IPS DF 6.9 (cell line): ENCODE measurements at places on chromosomes 4 and X.

DNA sequence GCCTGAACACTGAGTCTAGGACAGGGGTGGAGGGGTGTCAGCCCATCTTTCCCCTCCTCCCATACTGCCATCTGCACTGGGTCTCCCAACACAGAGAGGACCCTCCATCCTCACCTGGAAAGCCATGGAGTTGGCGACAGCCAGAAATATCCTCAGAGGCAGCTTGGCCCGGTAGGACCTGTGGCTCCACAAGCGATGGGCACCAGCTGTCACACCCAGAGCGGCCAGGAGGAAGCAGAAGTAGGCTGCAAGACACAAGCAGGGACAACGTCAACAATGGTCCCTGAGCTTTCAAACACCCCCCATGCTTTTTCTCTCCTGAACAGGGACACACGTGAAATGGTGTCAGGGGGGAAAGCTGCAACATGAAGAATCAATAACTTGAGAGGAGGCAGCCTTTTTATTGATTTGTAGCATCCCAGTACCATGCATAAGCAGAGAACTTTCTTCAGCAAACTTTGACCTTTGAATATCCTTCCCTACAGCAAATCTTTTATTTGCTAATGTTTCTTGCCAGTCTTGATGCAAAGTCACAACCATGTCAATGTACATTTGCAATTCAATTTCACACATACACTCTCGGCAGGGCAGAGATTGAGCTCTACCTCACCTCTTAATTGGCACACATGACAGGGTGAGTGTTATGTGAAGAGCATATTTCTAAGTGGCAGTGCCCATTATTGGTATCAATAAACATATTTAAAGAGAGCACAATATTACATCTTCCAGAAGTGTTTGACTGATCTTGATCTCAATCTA lies 93.2 kb downstream of the SCD5 start:
- no peak for DNase-seq

- no peak for DNase-seq
Observed at GRCh38 chr4:73856518-73856917, 3.4 kb downstream of the PF4V1 start.

DNA sequence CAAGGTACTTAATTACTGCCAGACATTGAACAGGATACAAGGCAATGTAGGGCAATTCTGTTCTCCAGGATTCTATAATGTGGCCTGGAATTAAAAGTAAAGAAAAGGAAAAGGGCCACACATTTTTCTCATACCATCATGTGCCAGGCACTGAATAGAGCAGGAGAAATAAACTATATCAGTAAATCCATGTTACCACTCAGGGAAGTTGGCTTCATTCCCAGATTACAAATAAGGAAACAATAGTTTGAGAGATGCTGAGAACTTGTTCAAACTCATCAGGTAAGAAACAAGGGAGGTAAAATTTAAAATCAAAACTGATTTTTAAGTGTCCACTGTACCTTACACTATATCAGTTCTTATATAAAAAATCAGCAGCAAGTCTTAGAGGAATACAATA lies 645.0 kb upstream of the ATOH1 start:
- DNase-seq, result no peak

DNA sequence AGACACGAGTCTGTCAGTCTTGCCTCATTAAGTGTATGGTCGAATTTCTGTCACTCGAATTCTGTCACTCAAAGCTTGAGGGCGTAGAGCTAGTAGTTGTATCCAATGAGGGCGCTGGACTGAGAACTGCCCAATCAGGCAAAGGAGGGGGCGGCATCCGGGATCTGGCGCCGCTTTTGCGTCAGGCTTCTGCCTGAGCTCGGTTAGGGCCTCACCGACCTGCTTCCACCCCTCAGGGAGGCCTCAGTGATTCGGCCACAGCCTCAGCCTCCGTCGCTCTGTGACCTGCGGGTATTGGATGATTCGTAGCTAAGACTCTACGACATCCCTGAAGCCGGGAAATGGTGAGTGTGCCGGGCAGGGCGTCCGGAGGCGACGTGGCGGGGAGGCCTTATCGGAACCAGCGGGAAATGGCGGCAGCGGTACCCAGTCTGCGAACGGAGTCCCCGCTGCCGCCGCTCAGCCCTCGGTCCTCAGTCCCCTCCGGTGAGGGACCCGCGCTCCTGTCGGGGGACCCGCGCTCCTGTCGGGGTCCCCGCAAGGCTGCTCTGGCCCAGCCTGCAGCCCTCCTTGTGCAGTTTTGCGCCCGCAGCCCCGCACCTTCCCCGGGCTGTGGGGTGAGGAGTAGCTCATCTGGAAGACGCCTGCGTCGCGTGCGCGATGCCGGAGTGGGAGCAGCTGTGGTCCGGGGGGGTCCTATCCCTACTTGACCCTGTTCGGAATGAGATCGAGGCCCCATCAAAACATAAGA lies 88.3 kb downstream of the ZNF718 start:
- DNase-seq, result peak; percentile 82

GRCh38 chr4:121380776-121381462 lies at the start of gene QRFPR:
Gene QRFPR (minus strand): TSS chr4:121381018. CDS start chr4:121380647, 371 bp downstream.
- DNase-seq, result peak; percentile 11

GRCh38 chrX:109840585-109840984 lies 107.5 kb upstream of the ACSL4 start:
- no peak for DNase-seq

- DNase-seq, result no peak
Observed at GRCh38 chr4:150316332-150317205, 238.3 kb downstream of the DCLK2 start.

DNA sequence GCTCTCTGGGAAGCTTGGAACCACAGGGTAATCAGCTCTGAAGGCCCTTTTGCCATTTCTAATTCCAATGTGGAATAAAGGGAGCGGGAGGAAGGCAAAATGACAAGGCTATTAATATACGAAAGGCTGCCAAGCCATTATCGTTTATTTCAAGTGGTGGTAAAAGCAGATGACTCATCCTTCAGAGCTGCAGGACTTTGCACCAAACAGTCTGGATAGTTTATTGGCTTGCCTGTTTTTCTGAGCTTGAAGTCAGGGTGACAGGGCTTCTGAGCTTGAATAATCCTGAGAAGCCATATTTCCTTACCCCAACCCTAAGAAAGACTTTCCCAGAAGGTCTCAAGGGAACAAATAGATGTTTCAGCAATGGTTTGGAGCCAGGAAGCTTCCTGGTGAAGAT lies 7.7 kb upstream of the GABRE start:
- DNase-seq, result no peak
